GM23248 (cell line): ENCODE measurements at places on chromosomes 13 and 19. TPM values are rescaled to one million over a fixed set of nuclear protein-coding genes. Genes with fewer than 3 reads are reported as not detected.

Gene NLRP4
- polyA plus RNA-seq = not detected in 2 replicates

Gene PTH2
- polyA plus RNA-seq = not detected in 2 replicates

Gene ZNF414
- 13.0 and 13.8 TPM in 2 replicates for polyA plus RNA-seq

Gene MYPOP
- 1.2 and 1.6 TPM in 2 replicates for polyA plus RNA-seq

Gene SHANK1
- 0.58 and 0.62 TPM in 2 replicates for polyA plus RNA-seq

Gene C19orf47
- 10.9 and 11.2 TPM in 2 replicates for polyA plus RNA-seq

Gene POU2F2
- 3.0 and 4.6 TPM in 2 replicates for polyA plus RNA-seq

Gene ZNF534
- polyA plus RNA-seq = 0.16 and 0.20 TPM in 2 replicates

Gene ZNF20
- polyA plus RNA-seq = 1.3 and 2.1 TPM in 2 replicates

Gene LAIR2
- polyA plus RNA-seq = not detected in 2 replicates

Gene SULT2A1
- not detected in 2 replicates for polyA plus RNA-seq

Gene ZNF90
- 0.96 and 1.6 TPM in 2 replicates for polyA plus RNA-seq

Gene INAFM1
- polyA plus RNA-seq = 14.1 and 14.5 TPM in 2 replicates

Gene ZNF547
- polyA plus RNA-seq = 1.2 and 2.0 TPM in 2 replicates

Gene COMP
- polyA plus RNA-seq = 252 and 257 TPM in 2 replicates

Gene OR7D2
- not detected in 2 replicates for polyA plus RNA-seq

Gene LILRA2
- polyA plus RNA-seq = not detected in 2 replicates

Gene FGF22
- not detected in 2 replicates for polyA plus RNA-seq

Gene GIPR
- polyA plus RNA-seq = not detected in 2 replicates

Gene SHISA2
- polyA plus RNA-seq = 0.35 and 0.43 TPM in 2 replicates
